SIG-M5 (cell line): ENCODE measurements at places on chromosomes 3 and 15.

DNA sequence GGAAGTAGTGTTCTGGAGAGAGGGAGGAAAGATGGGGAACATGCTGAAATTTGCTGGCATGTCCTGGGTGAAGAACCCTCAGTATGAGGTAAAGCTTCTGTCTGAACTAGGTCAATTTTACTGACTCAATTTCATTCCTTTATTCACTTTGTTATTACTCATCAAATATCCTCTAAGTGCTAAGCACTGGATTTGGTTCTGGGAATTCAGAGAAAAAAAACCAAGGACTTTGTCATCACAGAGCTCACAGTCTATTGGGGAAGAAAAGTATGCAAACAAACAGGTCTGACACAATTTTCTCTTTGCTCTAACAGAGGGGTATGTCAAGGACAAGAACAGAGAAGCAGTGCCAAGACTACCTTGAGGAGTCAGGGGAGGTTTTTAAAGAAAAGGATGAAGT, 68.0 kb downstream of the TFG start:
- no peak for DNase-seq

GRCh38 chr3:150703299-150703755, 393 bp downstream of the ERICH6 start:
- no peak for DNase-seq

GRCh38 chr3:54949491-54950044, 21.7 kb upstream of the LRTM1 start:
- DNase-seq: no peak

GRCh38 chr3:144033863-144034262, 62.2 kb downstream of the DIPK2A start:
- no peak for DNase-seq

GRCh38 chr3:29694331-29694730, 413.5 kb downstream of the RBMS3 start:
- DNase-seq: no peak

DNA sequence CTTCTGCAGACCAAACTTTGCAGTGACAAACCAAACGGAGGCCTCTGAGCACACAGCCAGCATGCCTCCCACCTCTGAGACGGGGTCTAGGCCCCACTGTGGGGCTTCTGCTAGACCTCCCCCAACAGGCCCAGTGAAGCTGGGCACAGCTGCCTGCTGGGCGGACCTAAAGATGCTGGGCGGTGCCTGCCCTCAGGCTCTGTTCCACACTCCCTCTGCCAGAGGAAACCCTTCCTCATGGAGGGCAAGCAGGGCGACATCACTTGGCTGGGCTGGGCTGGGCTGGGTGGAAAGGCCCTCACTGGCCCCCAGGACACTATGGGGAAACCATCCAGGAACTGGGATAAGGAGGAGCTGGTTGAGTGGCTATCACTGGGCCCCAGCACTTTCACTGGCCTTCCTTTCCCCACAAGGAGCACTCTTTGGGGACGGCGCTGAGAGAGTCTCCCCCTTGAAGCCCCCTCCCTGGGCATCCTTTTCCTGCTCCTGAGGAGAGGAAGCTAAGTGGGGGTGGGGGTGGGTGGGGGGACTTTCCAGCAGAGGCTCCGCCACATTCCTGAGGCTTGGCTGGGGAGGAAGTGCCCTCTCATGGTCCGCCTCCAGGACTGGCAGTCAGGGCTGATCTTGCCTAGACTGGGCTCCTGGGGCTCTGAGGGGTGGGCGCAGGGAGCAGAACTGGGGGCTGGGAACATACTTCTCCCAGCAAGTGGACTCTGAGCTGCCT, 98.1 kb upstream of the HACD2 start:
- no peak for DNase-seq

DNA sequence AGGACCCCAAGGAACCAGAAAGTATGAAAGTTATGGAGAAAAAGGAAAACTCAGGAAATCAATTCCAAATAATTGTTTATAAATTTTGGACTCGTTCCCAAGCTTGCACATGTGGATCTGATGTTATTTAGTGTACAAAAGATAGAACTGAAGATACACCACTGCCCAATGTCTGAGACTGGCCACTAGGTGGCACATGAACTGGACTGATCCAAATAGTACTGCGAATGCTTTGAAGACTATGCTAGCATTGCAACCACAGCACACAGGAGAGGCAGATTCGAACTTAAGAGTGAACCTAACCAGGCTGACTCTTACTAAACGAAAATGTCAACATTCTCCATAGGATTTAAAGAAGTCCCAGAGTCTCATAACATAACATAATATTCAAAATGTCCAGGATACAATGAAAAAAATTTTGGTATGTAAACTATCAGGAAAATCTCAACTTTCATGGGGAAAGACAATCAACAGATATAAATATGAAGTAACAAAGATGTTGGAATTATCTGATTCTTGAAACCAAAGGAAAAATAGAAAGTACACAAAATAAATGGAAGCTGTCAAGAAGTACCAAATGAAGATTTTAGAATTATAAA, 596.7 kb downstream of the FGF12 start:
- no peak for DNase-seq

DNA sequence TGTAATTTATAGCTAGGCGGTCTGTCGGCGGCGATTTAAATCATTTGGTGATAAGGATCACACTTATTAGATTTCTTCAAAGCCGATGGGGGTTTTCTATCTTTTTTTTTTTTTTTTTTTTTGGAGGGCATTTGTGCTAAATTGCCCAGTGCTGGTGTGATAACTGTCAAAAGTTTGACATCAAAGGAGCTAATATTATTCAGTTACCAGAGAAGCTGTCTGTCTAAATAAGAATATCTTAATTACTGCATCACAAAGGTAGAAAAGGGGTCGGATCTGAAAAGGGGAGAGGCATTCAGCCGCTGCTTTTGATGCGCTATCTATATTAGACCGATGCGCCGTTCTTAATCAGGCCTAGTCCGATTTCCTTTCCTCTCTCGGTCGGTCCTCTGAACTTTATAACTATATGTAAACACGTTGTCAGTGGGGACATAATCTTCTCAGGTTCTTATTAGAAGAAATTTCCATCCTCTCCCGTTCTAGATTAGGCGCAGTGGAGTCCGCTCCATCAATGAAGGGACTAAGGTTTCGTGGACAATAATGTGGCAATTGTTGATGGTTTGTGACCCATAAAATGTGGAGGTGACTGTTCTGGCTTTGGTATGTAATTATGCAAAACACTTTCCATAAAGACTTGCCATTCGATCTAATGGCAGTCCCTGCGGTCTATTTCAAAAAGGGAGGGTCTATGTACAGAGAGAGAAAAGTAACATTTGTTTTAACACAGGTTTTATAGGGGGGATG, 31.7 kb downstream of the NR2F2 start:
- DNase-seq: no peak

GRCh38 chr3:5633960-5634359, 446.5 kb downstream of the EDEM1 start:
- DNase-seq: no peak

DNA sequence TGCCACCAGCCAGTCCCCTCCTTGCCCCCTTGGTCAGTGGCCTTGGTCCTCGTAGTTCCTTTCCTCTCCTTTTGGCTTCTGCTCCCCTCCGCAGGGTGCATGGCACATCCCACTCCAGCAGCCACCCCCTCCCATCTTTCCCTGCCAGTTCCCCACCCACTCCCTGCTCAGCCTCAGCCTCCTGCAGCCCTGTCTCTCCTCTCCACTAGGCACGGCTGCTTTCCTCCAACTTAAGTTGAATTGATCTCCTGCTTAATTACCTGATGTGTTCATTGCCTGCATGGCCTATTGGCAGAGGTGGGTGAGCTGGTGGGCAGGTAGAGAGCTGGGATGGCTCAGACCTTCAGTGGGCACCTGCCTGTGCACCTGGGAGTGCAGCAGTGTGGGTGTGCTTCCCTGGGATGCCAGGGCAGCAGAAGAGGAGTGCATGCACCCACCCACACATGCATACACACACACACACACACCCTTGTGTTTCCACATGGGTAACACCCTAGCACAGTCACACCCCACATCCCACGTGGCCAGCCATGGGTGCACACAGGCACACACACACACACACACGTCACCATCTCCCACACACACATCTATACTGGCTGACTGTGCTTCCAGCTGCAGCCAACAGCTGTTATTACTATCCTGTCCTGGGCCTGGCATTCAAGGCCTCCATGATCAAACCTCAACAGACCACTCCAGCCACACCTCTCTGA, 30.9 kb downstream of the C3orf18 start:
- no peak for DNase-seq

DNA sequence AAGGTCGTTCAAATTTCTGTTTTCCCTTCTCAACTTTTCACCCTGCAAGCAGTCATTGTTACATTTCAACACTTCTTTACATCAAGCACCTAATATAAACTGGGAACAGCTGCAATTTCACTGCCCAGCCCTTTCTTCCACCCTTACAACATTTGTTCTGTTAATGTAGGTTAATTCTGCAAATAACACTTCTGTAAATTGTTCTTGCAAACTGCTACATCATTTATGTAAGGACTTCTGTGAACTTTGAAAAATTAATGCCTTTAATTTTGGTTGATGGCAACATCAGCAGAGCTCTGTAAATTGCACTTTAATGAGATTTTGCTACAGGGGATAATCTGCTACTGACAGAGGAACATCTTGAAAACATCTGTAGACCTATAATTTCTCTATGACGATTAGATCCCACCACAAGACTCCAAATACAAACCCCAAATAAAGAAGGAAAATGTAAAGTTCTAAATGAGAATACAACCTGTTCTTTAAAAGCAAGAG, 93.5 kb downstream of the ZIC4 start:
- DNase-seq: no peak

DNA sequence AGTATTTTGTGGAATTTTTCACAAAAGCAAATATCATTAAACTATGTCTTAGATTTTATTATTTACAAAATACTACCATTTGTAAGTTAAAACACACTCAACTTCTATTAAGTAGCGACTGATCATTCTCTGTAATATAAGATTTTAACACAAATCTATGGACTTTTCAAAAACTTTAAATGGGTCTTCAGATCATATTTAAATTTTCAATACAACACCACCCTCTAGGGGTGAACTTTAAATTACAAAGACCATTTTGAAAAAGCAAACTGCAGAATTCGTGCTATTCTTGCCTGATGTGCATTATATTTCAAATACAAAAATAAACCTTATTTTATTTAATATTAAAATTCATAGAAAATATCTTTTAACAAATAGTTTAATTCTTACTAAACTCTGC, 8.2 kb upstream of the VGLL4 start:
- DNase-seq: no peak

GRCh38 chr15:57692709-57693108, 13.8 kb upstream of the POLR2M start:
- no peak for DNase-seq

- DNase-seq: no peak
These were observed 3.5 kb downstream of the KCNMB3 start for GRCh38 chr3:179247289-179248015.

- no peak for DNase-seq
These were observed 28.8 kb downstream of the ARRDC4 start for GRCh38 chr15:97989299-97989698.

- no peak for DNase-seq
These were observed 109.2 kb upstream of the STRIT1 start for GRCh38 chr3:155402656-155403055.

- no peak for DNase-seq
These were observed 23.4 kb upstream of the TNK2 start for GRCh38 chr3:195931582-195932273.

- no peak for DNase-seq
These were observed 159.8 kb downstream of the B3GALNT1 start for GRCh38 chr3:160945336-160945735.

- DNase-seq: no peak
These were observed 60.5 kb upstream of the TFRC start for GRCh38 chr3:196142202-196142956.

DNA sequence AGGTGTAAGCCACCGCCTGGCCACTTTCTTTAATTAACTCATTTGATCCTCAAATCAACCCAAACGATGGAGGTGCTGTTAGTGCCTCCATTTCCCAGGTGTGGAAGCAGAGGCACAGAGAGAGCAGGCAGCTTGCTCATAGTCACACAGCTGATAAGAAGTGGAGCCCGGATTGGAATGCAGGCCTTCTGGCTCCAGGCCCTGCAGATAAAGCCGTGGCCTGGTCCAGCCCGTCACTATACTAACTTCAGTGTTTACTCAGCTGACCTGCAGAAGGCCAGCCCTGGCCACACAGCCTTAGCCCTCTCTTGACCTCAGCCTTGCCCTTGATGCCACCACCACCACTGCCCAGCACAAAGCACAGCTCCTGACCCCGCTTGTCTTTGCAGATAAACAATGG, 116.7 kb downstream of the NUP210 start:
- DNase-seq: no peak

DNA sequence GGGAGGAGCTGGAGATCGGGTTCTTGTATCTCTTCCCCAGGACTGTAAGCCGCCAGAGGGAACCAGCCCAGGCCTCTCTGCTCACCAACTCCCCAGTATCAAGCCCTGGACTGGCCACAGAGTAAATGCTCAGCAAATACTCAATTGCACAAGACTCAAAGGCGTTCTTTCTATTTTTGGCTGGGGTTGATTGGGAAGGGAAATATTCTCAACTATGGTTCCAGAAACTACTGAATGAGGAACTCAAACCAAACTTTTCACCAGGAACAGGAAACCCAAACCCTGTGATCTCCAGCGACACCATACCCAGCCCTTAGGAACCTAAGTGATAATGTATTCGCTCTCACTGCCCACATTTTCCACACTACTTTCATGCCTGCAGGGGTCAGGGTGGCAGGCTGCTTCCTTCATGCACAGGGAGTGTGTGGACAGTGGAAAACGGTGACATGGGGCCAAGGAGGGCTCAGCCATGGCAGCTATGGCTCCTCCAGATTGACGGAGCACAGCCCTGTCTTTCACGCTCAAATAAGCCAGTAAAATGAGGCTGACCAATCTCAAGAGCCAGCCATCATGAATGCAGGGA, 124.7 kb upstream of the RAD18 start:
- DNase-seq: no peak

DNA sequence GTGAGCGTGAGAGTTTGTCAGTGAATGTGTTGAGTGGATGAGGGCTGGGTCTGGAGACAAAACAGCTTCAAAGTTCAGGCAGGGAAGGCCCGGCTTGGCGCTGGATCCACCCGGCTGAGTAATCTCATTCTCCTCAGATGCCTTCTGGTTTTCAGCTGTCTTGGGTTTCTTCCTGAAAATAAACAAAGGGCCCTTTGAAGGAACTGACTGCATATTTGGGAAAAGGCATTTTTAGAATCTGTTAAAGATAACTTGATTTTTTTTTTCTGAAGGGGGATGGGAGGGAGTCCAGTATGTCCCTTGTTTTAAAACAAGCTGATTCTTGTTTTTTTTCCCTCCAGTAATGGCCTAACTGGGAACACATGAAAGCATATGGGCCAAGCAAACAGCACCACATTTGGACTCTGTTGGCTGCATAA, 86.4 kb downstream of the TIGIT start:
- no peak for DNase-seq

GRCh38 chr3:170914690-170915089, 6.3 kb upstream of the EIF5A2 start:
- DNase-seq: no peak
